ENCODE measurements at places on chromosomes 1 and 21.

DNA sequence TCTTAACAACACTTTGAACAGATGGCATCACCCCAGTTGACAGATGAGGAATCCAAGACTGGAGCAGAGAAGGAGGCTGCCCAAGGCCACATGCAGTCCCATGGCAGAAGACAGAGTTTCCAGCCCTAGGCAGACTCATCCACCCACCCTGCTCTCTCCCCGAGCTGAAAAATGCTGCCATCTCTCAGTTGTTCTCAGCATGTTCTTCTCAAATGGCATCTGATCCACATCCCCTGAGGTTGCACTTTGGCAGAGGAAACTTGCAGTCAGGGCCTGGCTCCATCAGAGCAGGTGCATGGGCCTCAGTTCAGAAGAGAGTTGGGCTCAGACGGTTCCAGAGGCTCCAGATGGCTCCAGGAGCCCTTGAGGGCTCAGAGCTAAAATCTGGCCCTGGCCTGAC lies 709.4 kb downstream of the MATN1 start:
- DNase-seq: no peak

GRCh38 chr1:14810595-14811361 lies 212.3 kb downstream of the KAZN start:
- no peak for DNase-seq

GRCh38 chr1:234987415-234988154 lies 141.1 kb downstream of the TOMM20 start:
- DNase-seq: peak; percentile 51

DNA sequence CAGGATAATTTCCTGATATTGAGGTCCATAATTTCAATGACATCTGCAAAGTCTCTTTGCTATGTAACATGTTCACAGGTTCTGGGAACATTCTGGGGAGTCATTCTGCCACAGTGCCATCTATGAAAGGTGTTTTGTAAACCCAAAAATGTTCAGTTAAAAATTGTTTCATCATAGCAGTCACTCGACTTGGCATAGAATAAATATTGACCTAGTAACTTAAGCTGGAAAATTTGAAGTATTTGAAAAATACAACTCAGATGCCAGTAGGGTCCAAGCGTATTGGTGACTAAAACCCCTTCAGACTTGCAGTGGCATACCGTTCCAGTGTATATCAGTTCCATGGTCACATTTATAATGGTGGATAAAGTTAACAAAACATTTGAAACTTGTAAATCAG lies 6.8 kb downstream of the DESI2 start:
- no peak for DNase-seq

DNA sequence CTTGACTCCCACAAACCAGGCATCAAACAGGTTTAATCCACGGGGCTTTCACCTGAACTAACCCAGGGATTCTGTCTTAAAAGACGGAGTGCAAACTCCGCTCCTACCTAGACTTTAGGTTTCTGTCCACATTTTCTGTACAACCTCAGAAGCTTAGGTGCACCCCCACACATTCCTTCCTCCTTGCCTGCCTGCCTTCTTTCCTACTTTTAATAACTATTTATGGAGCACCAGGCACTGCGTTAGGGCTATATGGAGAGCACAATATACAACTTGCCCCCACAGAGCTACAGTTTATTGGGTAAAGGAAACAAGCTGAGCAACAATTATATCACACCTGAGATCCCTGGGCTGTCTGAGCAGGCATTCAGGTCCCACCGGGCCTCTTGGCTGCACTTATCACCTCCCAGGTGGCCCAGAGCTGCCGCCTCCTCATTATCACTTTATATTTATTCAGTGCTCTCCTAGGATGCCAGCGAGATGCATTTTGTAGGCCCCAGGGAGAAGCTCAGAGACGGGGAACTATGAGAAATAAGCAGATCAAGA lies 64.1 kb downstream of the DNTTIP2 start:
- DNase-seq: no peak

DNA sequence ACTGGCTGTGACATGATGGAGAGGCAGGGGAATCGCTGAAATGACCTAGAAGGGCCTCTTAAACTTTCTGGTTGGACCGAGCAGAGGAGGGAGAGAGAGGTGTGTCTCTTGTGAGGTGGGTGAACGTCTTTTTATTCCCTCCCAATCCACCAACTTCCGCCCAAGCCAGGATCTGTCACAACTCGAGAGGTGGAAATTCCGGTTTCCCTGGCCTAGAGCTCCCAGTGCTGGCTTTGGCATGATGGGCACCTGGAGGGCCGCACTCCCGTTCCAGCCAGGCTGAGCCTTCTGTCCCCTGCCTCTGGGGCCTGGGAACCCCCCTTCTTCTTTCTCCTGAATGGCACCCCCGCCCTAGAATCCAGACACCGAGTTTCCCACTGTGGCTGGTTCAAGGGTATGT lies at the start of gene SEMA4A:
Gene SEMA4A (plus strand): TSS at position 224 of the 400 bp plus-strand sequence. CDS start 994 bp downstream, outside the sequence.
- no peak for DNase-seq

GRCh38 chr1:31441558-31441957 lies 28.5 kb downstream of the SERINC2 start:
- no peak for DNase-seq

GRCh38 chr1:96721053-96721415 lies 550 bp upstream of the PTBP2 start:
- DNase-seq: peak; percentile 61
